ENCODE measurements at places on chromosomes 6 and 20.

GRCh38 chr6:2503816-2504494 lies 246.8 kb downstream of the MYLK4 start:
- H3K27ac ChIP-seq: no peak overlapping the region
- no peak for DNase-seq
- no peak overlapping the region for H3K4me3 ChIP-seq
- no peaks in the 10 kb centered on the region for H3K27me3 ChIP-seq

DNA sequence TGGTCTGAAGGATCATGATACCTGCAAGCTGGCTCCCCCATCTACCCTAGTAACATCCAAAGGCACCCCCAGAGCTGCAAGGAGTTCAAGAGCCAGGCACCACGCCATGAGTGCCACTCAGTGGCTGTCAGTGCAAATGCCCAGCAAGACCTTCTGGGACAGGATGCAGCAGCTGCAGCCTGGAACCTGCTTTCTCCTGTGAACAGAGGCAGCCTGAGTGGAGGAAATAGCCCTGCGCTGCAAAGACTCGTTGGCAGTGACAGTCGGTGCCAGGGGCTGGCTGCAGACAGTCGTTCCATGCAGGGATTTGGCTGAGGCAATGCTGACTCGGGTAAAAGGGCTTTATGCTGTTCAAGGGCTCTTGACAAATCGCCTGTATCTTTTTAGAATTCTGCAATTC lies 15.7 kb upstream of the SSTR4 start:
- H3K4me1 ChIP-seq: no peaks in the 10 kb centered on the region
- no peak overlapping the region for H3K4me3 ChIP-seq
- no peaks in the 10 kb centered on the region for H3K36me3 ChIP-seq
- H3K27me3 ChIP-seq: no peaks in the 10 kb centered on the region
- H3K27ac ChIP-seq: no peak overlapping the region

GRCh38 chr20:38393259-38393658 lies 41.9 kb downstream of the SNHG17 start:
- no peaks in the 10 kb centered on the region for H3K4me1 ChIP-seq
- H3K36me3 ChIP-seq: no peaks in the 10 kb centered on the region
- no peak overlapping the region for H3K27ac ChIP-seq
- H3K4me3 ChIP-seq: no peak overlapping the region
- DNase-seq: no peak

DNA sequence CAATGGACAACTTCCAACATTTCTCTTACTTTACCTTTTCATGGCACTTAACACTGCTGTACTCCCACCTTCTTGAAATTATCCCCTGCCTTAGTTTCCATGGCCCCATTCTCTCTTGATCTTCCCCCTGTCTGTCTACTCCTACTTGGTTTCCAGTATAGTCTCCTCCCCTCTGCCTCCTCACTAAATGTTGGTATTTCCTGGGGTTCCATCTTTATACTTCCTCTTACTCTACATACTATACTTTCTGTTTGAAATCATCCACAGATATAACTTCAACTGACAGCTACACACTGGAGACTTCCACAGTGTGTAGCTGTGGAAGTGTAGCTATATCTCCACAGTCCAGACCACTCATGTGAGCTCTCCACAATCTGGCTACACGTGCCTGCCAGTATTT lies 13.5 kb downstream of the ZHX3 start:
- H3K27me3 ChIP-seq: no peaks in the 10 kb centered on the region
- peaks cover 33% of the 10 kb centered on the region for H3K4me1 ChIP-seq
- H3K36me3 ChIP-seq: no peaks in the 10 kb centered on the region
- no peak overlapping the region for H3K4me3 ChIP-seq
- H3K27ac ChIP-seq: no peak overlapping the region

GRCh38 chr6:93940381-93940780 lies 521.0 kb upstream of the EPHA7 start:
- H3K4me3 ChIP-seq: no peak overlapping the region
- no peak for DNase-seq
- H3K27me3 ChIP-seq: no peaks in the 10 kb centered on the region
- no peaks in the 10 kb centered on the region for H3K36me3 ChIP-seq
- H3K27ac ChIP-seq: no peak overlapping the region
- H3K4me1 ChIP-seq: no peaks in the 10 kb centered on the region

DNA sequence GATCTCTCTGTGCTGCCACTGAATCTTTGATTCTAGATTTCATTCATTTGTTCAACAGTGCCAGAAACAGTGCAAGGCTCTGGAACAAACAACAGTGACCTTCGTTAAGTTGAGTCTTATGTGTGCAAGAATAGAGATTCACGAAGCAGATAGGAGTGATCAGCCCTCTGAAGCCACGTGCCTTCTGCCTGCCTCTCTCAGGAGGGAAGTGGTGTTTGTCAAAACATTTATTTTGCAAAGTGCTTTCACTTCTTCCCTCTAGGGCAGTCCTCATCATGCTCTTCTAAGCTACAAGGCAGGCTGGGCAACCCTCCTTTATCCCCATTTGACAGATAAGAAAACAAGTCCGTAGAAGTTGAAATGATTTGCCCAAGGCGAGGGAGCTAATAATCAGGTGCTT lies 204.3 kb downstream of the TFAP2C start:
- H3K27ac ChIP-seq: no peak overlapping the region
- H3K4me1 ChIP-seq: no peaks in the 10 kb centered on the region
- no peak for DNase-seq
- H3K36me3 ChIP-seq: no peaks in the 10 kb centered on the region
- no peaks in the 10 kb centered on the region for H3K27me3 ChIP-seq
- H3K4me3 ChIP-seq: no peak overlapping the region

- H3K4me3 ChIP-seq: no peak overlapping the region
- no peak for DNase-seq
- no peaks in the 10 kb centered on the region for H3K27me3 ChIP-seq
- H3K36me3 ChIP-seq: no peaks in the 10 kb centered on the region
- no peak overlapping the region for H3K27ac ChIP-seq
- H3K4me1 ChIP-seq: peaks cover 47% of the 10 kb centered on the region
Observed at GRCh38 chr6:156849806-156850205, 72.6 kb downstream of the ARID1B start.

Data from esophagus squamous epithelium (tissue), 5 donors.